ENCODE measurements at places on chromosomes 2 and 18.

- no peak for DNase-seq
Observed at GRCh38 chr2:137133225-137133624, 367.9 kb downstream of the THSD7B start.

DNA sequence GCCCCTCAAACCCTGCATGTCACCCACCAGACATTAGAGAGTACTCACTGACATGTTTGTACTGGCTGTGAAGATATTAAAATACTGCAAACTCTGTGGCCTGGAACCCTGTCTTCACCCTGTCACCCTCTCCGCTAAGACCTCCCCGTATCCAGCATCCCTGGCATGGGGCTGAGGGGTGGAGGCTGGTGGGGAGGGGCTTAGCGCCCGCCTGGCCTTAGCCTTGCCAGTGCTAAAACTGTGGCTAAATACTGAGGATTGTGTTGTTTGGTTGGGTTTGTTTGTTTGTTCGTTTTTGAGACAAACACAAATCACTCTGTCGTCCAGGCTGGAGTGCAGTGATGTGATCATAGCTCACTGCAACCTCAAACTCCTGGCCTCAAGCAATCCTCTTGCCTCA lies 1.8 kb downstream of the PSTPIP2 start:
- no peak for DNase-seq

- no peak for DNase-seq
Observed at GRCh38 chr18:1370552-1370951, 465.9 kb downstream of the ADCYAP1 start.

- DNase-seq: no peak
Observed at GRCh38 chr2:111134055-111134454, 13.3 kb downstream of the BCL2L11 start.

DNA sequence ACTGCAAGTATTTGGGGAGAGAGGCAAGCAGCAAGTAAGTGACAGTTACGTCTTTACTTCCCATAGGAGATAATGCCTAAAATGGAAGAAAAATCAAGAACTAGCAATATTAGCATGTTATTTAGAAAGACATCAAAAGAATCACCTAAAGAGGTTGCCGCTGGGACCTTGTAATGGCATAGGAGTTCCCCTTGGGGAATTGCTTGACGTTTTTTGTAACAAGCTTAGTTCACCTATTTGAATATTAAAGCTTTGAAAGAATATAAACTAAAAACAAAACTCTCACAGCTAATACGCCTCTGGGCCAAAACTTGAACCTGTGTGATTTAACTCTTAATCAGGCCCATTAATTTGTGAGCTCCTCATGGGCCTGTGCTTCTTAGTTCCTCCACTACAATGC lies 89.0 kb downstream of the AAK1 start:
- no peak for DNase-seq

DNA sequence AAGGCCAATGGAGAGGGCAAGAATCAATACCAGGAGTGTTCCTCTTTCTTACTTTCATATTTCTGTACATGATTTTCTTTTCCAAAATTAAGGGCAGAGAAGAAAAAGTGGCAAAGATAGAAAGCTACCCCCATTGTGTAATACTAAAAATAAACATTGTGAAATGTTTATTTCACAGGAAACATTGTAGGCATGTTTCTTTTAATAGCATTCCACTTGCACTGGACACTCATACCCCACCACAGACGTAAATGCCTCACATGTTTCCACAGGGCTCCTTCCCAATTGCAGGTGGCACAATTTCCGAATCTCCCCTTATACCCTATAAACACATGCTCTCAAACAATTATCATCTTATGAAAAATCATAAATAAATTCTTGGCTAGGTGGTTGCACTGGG lies 645.1 kb upstream of the SETBP1 start:
- no peak for DNase-seq

DNA sequence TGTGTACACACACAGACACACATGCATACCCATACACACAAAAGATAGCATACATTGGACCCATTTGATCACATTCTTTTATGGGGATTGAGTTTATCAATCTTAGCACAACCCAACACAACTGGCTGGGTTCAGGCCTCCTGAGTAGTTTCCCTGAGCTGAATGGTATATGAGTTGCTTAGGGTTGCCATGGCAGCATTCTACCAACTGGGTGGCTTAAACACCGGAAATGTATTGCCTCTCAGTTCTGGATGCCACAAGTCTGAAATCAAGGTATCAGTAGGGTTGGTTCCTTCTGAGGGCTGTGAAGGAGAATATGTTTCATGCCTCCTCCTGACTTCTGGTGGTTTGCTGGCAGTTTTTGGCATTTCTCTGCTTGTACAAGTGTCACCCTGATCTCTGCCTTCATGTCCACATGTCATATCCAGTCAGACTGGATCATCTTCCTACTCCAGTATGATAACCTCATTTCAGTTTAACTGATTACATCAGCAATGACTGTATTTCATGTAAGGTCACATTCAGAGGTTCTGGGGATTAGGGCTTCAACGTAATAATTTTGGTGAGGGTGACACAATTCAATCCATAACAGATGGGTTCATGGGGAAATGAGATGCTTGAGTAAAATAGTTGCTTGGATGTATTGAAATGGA lies 212.7 kb downstream of the KCNE4 start:
- no peak for DNase-seq

- no peak for DNase-seq
Observed at GRCh38 chr2:109135359-109136197, 6.6 kb downstream of the SH3RF3 start.

Measured in effector CD4-positive, alpha-beta T cell (primary cell).